ENCODE measurements at places on chromosomes 6 and 20. TPM values are rescaled to one million over a fixed set of nuclear protein-coding genes. Genes with fewer than 3 reads are reported as not detected.

- peak; percentile 29 for DNase-seq
Observed at GRCh38 chr6:35669451-35670045, 19.2 kb downstream of the FKBP5 start.

- DNase-seq: no peak
Observed at GRCh38 chr6:56525974-56526789, 116.5 kb downstream of the DST start.

DNA sequence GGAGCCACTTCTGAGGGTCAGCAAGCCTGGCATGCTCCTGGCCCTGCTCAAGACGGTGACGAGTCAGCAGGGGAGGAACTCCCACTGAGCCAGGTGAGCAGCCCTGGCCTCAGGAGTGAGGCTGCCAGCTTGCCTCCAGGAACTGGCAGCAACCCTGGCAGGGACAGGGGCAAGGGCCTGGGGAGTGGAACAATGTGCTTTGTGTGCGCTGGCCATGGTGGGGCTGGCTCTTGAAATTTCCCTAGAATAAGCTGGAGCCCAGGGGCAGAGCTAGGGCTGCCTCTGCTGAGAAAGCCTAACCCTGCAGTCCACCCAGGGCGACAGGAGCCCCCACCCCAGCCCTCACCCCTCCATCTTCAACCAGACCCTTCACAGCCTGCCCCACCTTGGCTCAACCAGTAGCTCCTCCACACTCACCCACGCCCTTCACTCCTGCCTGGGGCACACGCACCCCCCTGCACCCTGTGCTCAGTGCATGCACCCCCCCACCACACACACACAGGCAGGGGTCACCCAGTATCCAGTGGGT lies 88.0 kb downstream of the MRPL14 start:
- DNase-seq: no peak

- DNase-seq: no peak
Observed at GRCh38 chr6:53066874-53067706, 1.9 kb downstream of the FBXO9 start.

GRCh38 chr20:34420146-34420545 lies 57.1 kb downstream of the ITCH start:
- DNase-seq: no peak

DNA sequence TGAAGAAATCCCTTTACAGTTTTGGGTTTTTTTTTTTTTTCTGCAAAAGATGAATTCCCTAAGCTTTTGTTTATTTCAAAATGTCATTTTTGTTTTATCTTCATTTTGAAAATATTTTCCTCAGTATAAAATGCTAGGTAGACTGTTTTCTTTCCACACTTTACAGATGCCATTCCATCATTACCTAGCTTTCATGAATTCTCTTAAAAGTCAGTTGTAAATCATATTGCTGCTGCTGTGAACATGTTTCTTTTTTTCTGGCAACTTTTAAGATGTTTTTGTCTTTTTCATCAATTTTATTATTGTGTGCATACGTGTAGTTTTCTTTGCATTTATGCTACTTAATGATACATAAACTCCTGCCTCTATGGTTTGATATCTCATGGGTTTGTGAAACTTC lies 168.3 kb downstream of the FAXC start:
- DNase-seq: no peak

- no peak for DNase-seq
Observed at GRCh38 chr20:59105581-59105980, 58.0 kb upstream of the ZNF831 start.

Gene OXT
- total RNA-seq: not detected

Gene GCNT2
- 3.2 TPM for total RNA-seq
